Suprapubic skin (tissue), 4 donors: ENCODE measurements at places on chromosomes 7 and 10. TPM values are rescaled to one million over a fixed set of nuclear protein-coding genes. Genes with fewer than 3 reads are reported as not detected.

- no peak for DNase-seq
Measured at GRCh38 chr10:61470740-61471139, 17.6 kb upstream of the TMEM26 start.

- DNase-seq, result no peak
Measured at GRCh38 chr10:5775685-5776084, 37.5 kb downstream of the GDI2 start.

- DNase-seq, result no peak
Measured at GRCh38 chr10:123227706-123228105, 73.5 kb downstream of the BUB3 start.

DNA sequence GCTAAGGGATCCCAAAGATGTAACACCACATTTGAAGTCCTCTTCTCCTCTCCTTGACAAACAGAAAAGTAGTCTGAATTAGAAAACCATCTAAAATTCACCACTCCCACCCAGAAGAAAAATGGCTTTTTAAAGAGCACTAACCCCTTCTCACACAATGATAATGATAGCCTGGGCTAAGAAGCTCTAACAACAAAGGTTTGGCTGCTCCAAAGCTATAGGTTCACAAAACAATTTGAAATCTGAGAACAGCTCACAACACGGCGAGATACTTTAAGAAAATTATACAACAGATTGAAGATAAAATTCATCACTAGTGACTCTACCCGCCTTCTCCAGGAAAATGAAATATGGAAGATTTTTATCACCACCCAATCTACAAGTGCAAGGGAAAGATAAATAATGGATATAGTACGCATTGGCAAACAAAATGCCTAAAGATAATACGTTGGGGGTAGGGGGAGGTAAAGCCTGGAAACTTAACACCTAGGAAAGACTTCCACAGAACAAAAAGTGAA lies 7.4 kb downstream of the ITGB1 start:
- no peak for DNase-seq

GRCh38 chr10:68560943-68561864 lies 1.1 kb downstream of the TET1 start:
- no peak for DNase-seq

- DNase-seq, result no peak
Measured at GRCh38 chr7:4720225-4720624, 38.1 kb downstream of the FOXK1 start.

GRCh38 chr7:91826377-91826776 lies 54.1 kb downstream of the MTERF1 start:
- DNase-seq, result no peak

- no peak for DNase-seq
Measured at GRCh38 chr7:1807821-1808600, 137.9 kb downstream of the ELFN1 start.

DNA sequence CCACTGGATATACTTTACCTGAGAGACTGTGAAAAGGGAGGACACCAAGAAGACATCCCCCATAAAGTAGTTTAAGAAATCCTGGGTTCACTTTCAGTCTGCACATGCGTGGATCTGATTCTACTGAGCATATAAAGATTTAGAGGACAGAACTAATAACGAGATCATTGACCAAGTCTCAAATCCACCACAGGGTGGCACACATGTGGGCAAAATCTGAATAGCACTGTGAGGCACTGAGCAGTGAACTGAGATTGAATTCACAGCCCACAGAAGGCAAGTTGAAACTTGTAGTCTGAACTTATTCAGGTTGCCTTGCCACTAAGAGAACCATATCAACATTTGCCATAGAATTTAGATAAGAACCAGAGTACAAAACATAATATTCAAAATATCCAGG lies 818.6 kb downstream of the GRID1 start:
- no peak for DNase-seq

GRCh38 chr10:34786464-34786863 lies 28.6 kb downstream of the PARD3 start:
- DNase-seq, result no peak

DNA sequence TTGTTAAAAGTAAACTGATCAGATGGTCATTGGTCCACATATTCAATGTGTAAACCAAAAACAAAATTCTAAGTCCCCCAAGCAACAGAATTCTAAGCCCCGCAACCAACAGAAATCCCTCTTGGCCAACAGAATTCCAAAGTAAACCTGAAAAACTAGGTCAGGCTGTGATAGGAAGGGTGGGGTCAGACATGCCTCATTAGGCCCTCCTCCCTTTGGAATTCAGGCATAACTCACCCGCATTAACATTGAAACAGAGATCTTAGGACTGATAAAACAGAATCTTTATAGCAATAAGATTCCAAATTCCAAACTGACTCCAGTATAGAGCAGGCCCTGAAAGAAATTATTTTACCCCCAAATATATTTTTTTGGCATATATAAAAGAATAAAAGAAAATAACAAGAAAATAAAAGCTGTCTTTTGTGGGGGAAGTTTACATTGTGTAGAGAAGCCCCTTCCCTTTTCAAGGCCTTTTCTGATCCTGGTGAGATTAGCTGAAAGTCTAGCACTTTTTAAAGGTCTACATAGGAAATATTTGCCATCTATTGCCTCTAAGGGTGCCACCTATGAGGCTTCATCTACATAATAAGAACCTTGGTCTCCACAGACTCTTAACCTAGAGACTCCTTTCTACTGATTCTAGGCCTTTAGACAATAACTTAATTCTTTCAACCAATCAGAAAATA lies 30.5 kb downstream of the GNAT3 start:
- no peak for DNase-seq

DNA sequence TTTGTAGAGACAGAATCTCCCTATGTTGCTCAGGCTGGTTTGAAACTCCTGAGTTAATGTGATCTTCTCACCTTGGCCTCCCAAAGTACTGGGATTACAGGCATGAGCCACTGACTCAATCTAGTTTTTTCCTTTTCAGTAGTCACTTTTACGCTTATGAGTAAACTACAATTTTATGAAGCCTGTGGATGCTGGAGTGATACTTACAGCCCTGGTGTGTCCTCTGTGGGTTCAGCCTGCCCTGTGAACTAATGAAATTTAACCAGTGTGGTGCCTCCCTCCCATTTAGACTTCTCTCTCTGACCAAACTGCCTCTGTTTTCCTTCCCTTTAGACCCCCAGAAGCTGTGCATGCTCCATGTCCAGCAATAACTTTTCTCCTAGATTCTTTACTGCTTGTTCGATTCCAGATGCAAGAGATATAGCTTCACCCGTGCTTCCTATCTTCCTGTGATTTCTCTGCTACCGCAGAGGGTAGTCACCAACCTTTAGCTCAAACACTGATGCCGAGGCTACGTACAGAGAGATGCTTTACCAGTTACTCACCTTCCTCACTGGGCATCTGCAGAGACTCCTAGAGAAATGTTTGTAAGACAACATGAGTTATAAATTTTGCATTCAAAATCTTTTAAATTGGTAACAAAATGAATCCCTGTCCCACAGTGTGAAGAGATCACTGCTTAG lies 90.8 kb downstream of the KIAA1217 start:
- no peak for DNase-seq

GRCh38 chr7:158077151-158077840 lies 510.3 kb downstream of the PTPRN2 start:
- no peak for DNase-seq

DNA sequence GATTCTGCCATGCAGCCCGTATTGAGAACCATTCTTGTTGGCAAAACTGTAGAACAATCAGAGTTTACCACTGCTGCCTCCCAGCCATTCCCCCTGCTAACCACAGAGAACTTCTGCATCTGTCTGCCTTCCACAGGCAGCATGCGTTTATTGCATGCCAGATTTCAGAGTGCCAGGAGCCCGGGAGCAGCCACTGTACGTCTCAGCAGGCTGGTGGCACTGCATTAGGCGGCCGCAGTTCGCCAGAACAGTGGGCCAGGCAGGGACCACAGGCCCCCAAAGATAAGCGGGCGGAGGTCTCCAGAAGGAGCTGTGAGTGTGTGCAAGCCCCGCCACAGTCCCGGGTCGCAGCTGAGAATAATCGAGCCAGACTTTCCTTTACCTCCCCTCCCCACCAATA lies 31.8 kb downstream of the ZNF467 start:
- no peak for DNase-seq

DNA sequence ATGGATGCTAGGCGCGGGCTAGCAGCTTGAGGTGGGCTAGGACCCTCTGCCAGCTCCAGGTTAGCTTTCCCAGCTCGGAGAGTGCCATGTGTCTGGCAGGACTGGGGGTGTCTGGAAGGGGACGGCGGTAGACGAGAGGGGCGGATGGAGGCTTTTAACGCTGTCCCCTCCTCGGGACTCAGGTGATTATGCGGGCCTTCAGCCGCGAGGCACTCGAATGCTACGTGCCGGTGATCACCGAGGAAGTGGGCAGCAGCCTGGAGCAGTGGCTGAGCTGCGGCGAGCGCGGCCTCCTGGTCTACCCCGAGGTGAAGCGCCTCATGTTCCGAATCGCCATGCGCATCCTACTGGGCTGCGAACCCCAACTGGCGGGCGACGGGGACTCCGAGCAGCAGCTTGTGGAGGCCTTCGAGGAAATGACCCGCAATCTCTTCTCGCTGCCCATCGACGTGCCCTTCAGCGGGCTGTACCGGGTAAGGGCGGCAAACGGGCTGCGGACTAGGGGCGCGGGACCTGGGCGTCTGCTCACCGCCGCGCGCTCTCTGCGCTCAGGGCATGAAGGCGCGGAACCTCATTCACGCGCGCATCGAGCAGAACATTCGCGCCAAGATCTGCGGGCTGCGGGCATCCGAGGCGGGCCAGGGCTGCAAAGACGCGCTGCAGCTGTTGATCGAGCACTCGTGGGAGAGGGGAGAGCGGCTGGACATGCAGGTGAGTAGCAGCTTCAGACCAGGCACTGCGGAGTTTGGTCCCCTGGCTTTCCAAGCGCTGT lies 1.1 kb downstream of the CYP26A1 start:
- DNase-seq, result no peak

DNA sequence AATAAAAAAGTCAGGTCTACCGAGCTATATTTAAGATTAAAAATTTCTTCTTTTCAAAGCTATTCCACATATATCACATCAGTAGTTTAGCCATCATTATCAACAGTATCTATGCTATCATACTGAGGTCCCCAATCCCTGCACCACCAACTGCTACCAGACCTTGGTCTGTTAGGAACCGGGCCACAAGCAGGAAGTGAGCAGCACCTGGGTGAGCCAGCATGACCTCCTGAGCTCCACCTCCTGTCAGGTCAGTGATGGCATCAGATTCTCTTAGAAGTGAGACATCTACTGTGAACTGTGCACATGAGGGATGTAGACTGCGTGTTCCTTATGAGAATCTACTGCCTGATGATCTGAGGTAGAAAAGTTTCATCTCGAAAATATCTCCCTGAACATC lies 632.1 kb upstream of the KCND2 start:
- no peak for DNase-seq

DNA sequence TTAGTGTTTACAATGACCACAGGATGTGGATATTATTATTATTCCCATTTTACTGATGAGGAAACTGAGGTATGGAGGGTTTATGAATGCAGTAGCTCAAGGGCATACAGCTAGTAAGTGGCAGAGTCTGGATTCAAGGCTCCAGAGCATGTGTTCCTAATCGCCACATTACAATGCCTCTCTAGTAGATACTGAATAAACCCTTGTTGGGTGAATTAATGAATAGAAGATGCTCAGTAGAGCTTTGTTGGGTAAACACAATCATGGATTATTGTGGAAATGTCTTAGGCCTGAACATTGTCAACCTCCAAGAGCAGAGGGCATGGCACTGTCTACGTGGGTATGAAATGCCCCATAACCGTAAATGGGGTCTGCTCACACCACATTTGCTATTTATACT lies 545.3 kb downstream of the LRMDA start:
- no peak for DNase-seq

DNA sequence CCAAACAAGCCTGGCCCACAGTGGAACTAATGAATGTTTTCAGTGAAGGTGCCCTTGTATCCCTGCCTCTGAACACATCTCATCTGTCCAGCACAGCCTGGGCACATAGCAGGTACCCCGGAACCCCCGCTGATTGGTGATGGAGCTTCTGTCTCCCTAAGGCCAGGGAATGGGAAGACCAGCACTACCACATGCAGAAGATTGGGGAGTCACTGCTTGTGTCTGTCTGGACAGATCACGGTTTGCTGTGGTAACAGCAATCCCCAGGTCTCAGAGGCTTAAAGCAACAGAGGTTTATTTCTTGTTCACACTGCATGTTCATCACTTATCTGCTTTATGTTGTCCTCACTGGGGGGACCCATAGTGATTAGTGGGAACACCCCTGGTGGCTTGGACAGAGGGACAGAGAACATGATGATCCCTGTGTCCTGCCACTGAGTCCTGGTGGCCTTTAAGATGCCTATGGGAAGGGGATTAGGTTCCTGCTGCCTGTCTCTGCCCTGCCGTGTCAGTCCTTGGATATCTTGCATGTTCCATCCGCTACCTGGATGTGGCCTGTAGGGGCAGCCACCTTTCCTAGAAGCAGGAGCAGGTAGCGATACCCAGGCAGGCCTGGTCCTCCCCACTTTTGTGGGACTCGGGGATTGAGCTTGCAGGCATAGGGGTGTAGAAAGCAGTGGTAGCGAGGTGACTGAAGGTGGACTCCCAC lies 3.6 kb downstream of the TSPAN14 start:
- no peak for DNase-seq

DNA sequence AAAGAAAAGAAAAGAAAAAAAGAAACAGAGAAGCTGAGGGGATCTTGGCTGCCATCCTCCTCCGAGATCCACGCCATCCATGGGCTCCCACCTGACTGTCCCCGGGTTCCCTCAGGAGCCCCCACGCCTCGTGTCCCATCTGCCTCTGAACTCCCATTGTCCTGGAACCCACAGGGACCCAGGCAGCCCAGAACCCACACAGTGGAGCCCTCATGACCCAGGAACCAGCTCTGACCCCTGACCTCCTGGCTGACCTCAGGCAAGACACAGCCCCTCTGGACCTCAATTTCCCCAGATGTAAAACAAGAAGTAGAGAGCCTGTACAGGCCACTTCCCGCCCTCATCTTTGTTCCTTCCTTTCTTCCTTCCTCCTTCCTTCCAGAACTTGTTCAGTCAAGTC lies 40.4 kb downstream of the RASGEF1A start:
- DNase-seq, result peak; percentile 29

DNA sequence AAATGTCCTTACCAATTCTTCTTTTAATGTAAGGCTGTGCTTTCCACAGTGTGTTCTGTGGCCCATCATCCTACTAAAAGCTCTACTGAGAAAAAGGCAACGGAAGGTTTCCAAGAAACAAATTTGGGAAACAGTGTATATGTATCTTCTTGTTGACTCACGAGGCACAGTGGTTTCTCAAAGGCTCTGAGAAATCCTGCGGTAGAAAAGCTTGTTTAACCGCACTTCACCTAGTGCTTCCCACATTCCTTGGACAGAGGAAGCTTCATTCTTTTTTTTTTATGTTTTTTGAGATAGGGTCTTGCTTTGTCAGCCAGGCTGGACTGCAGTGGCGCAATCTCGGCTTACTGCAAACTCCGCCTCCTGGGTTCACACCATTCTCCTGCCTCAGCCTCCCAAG lies 84.5 kb downstream of the TACC2 start:
- DNase-seq, result no peak

GRCh38 chr7:30865821-30866220 lies 45.8 kb upstream of the AQP1 start:
- DNase-seq, result no peak

Gene DGKI
- 2.1 TPM for total RNA-seq

Gene OLAH
- total RNA-seq, result 0.26 TPM

Gene FAM237B
- not detected for total RNA-seq

Gene TMEM72
- total RNA-seq, result not detected

Gene MYL10
- total RNA-seq, result not detected

Gene GBX1
- not detected for total RNA-seq

Gene HMX3
- not detected for total RNA-seq

Gene INHBA
- 1.2 TPM for total RNA-seq

Gene PCLO
- total RNA-seq, result 7.4 TPM

Gene MAT1A
- 3.3 TPM for total RNA-seq

Gene FZD1
- total RNA-seq, result 43.4 TPM

Gene RBP3
- not detected for total RNA-seq

Gene SLC35B4
- total RNA-seq, result 4.6 TPM
